ENCODE measurements at places on chromosomes 12 and 14. TPM values are rescaled to one million over a fixed set of nuclear protein-coding genes. Genes with fewer than 3 reads are reported as not detected.

STXBP6 gene
- total RNA-seq = not detected

CCDC59 gene
- 125 TPM for total RNA-seq

SERPINA9 gene
- total RNA-seq = not detected

OR4E1 gene
- total RNA-seq = 0.19 TPM

KLRD1 gene
- total RNA-seq = 1.7 TPM

SERPINA10 gene
- not detected for total RNA-seq

TAS2R42 gene
- total RNA-seq = not detected

CLEC7A gene
- total RNA-seq = not detected

PCED1B gene
- total RNA-seq = 94.3 TPM

BEST3 gene
- not detected for total RNA-seq

LRRK2 gene
- total RNA-seq = 32.2 TPM

DPPA3 gene
- not detected for total RNA-seq

LTB4R2 gene
- 14.1 TPM for total RNA-seq

BCL2L14 gene
- 1.5 TPM for total RNA-seq

SLC4A8 gene
- 0.97 TPM for total RNA-seq

PRPH gene
- not detected for total RNA-seq

ING4 gene
- 92.8 TPM for total RNA-seq

BDKRB2 gene
- not detected for total RNA-seq

GPRC5A gene
- not detected for total RNA-seq

PAPLN gene
- total RNA-seq = 0.08 TPM

PRH2 gene
- total RNA-seq = not detected

CLEC6A gene
- not detected for total RNA-seq

GPX2 gene
- not detected for total RNA-seq
